ENCODE measurements at places on chromosomes 5 and 9. TPM values are rescaled to one million over a fixed set of nuclear protein-coding genes. Genes with fewer than 3 reads are reported as not detected.

Gene TRMT10B
- 27.8 TPM for total RNA-seq

Gene ANXA2R
- 19.3 TPM for total RNA-seq

Gene PHF24
- not detected for total RNA-seq

Gene SELENOP
- total RNA-seq, result not detected

Gene LARP1
- 158 TPM for total RNA-seq

Gene SPATA31A3
- total RNA-seq, result not detected

Gene TNPO1
- 107 TPM for total RNA-seq

Gene SPINK6
- not detected for total RNA-seq

Gene TAS2R1
- not detected for total RNA-seq

Gene TBC1D13
- 31.8 TPM for total RNA-seq

Gene ARL10
- total RNA-seq, result 27.9 TPM

Data from B cell (primary cell).